CD4-positive, alpha-beta T cell (primary cell): ENCODE measurements at places on chromosomes 13 and 19.
A peak's percentile ranks its signal among the peaks of the same experiment; 100 is the strongest.

DNA sequence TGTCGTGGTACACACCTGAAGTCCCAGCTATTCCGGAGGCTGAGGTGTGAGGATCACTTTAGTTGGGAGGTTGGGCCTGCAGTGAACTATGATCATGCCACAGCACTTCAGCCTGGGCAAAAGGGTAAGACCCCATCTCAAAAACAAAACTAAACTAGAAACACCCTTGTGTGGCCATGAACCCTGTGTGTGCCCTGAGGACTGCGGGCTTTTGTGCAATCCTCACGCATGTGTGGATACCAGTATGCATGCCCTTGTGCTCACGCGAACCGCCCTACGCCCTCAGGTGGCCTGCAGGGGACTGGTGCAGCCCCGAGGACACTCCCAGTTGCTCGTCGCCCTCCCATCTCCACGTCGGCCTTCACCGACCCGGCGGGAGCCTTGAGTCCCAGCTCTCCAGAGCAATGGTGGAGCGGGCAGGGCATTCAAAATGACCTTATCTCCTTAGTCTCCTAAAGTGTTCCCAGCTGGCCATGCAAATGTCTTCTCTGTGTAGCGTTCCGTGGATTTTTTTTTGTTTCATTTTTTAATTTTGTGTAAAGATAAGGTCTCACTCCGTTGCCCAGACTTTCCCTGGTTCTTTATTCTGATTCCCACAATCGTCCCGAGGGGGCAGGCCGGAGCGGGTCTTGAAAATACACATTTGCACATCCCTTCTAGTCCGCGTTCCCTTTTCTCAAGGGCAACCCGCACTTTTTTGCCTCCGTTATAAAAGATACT is 868 bp upstream of the EGLN2 start:
- peak; percentile 70 for DNase-seq

- peak; percentile 46 for DNase-seq
These were observed 105.2 kb downstream of the COL4A2 start for GRCh38 chr13:110412132-110412914.

DNA sequence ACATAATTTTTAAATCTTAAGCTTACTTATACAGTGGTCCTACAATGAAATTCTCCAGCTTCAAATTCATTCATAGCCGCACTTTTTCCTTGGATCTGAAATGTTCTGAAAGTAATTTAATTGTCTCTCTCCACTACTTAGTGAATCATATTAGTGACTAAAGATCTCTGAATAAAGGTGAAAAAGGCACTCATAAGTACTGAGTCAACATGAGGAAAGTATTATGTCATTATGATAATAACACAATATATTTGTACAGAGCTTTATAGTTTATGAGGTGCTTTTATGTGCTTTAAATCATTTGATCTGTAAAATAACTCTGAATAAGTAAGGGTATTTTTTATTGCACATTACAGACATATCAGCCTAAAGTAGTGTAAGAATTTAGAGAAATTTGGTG is 628.2 kb upstream of the SLITRK5 start:
- no peak for DNase-seq

DNA sequence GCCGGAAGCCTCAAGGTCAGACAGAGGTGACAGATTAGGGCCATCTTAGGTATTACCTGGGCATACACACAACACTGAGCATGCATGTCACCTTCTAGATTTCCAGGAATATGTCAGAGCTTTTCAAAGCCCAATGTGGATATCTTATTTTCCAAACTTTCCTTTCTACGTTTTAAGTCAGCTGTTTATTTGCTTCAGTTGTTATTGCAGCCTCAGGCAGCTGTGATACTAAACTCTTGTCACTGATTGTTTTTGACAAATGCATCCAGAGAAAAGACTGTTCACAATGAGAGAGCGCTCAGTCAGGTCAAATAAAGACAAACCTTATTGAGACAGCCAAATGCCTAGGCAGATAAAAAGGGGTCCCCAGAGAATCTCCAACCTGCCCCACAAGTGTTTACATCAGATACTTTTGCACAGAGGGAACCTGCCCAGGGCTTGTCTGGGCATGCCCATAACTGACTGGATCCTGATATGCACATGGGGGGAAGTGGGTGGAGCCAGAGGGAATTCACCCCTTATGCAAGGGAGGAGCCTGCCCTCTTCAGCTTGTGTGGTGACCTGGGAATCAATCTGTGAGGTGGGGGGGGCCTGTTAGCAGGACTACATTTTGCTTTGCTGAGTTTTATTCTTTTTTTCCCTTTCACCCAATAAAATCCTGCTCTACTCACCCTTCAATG is 28.5 kb downstream of the MED4 start:
- no peak for DNase-seq
